ENCODE measurements at places on chromosomes 6 and 20.

DNA sequence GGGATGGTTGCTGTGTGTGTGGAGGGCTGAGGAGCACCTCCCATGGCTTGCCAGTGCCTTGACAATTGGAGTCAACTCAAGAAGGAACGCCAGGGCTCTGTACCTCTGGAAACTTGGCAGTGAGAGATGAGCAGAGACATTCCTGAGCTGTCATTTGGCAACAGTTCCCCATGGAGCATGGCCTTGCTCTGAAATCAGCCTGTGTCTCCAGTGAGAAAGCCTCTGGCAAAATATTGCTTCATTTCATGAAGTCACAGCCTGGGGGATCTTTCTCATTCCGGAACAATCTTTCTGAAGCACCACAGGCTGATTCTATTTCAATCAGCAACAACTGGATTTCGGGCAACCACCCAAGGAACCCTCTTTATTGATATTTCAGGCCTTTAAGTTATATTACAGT, 52.2 kb upstream of the FNDC1 start:
- DNase-seq = no peak

DNA sequence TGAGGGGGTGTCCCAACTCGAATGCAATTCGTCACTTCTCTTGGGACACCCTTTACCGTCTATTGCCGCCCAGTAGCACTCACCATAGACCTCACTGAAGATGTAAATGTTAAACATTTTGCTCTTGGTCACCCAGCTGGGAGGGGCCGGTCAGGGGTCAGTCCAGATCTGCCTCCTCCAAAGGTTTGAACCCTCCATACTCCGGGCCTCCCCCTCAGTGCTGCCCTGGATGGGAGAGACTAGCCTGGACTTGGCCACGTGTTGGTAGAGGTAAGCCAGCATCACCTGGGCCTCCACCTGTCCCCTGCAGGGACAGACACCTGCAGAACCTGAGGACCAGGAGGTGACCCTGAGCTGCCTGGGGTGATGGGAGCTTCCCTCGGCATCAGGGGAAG, 5.0 kb upstream of the MYT1 start:
- no peak for DNase-seq

- peak; percentile 29 for DNase-seq
Measured at GRCh38 chr20:35767683-35768481, 3.9 kb upstream of the PHF20 start.

- DNase-seq = no peak
Measured at GRCh38 chr6:16767765-16768476, 6.7 kb upstream of the ATXN1 start.

GRCh38 chr6:156687789-156688619, 89.2 kb upstream of the ARID1B start:
- no peak for DNase-seq

DNA sequence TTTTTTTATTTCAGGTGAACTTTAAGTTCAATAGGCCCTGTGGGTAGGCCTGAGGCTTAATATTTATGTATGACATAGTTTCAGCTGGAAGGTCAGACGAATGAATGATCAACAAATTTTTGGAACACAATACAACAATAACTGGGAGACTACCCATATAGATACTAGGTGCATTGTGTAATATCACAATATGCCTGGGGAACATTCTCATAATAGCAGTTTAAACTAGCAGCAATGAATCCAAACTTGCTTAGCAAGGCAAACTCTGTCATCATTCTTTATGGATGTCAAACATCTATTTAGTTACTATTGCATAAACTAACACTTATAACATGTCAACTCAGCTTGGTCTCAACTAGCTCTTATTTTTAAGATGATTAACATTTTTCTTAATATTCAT, 49.3 kb downstream of the ELOVL4 start:
- no peak for DNase-seq

- no peak for DNase-seq
Measured at GRCh38 chr20:35077341-35077740, 15.3 kb downstream of the TRPC4AP start.

DNA sequence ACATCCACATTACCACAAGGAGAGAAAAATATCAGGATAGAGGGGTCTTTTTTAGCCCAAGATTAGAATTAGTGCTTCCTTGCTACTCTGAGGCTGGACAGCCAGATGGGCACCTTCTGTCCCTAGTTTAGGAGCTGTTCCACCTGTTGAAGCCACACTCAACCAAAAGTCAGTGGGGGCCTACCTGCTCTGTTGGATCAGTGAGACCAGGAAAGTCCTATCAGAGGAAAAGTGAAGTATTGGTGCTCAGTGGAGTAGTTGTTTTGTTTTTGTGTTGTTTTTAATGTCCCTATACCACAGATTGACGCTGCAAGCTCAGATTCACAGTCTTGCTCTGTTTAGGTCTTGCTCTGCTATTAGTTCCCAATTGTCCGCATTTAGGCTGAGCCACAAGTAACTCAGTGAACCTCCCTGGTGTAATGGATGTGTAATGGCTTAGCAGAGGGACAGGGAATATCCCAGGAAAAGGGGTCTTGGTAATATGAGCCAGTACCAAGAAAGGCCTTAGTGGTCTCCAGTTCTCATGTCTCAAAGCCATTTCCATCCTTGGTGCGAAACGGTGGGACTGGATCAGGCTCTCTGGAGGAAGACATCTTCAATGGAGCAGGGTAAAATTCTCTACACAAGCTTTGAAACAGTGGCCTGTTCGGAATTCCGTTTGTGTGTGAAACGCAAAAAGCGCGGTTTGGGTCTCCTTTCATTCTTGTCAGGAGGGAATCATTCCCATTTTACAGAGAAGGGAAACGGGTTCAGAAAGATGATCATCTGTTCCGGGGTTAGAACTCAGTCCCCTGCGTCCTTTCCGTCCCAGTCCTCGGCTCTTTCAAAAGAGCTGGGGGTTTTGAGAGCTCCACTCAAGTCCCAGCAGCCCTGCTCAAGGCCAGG, 631 bp upstream of the PABPC1L start:
- DNase-seq = no peak

DNA sequence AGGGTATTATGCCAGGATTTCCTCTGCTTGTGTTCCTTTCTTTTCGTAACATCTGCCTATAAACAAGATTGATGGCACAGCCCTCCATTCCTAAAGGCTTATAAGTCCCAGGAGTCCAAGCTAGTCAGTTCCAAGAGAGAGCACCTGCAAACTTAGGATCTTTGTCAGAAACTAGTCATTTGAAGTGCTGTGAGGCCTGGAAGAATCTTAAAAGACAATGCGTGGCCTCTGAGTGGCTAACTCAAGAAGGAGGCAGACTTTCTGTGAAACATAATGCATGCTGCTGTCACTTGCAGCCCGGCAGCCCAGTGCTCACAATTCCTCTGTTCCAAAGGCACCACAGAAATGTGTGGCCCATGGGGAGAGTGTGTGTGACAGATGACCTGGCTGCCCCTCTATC, 135.0 kb upstream of the SUPT3H start:
- no peak for DNase-seq

GRCh38 chr20:20207872-20208271, 155.5 kb downstream of the CFAP61 start:
- no peak for DNase-seq

DNA sequence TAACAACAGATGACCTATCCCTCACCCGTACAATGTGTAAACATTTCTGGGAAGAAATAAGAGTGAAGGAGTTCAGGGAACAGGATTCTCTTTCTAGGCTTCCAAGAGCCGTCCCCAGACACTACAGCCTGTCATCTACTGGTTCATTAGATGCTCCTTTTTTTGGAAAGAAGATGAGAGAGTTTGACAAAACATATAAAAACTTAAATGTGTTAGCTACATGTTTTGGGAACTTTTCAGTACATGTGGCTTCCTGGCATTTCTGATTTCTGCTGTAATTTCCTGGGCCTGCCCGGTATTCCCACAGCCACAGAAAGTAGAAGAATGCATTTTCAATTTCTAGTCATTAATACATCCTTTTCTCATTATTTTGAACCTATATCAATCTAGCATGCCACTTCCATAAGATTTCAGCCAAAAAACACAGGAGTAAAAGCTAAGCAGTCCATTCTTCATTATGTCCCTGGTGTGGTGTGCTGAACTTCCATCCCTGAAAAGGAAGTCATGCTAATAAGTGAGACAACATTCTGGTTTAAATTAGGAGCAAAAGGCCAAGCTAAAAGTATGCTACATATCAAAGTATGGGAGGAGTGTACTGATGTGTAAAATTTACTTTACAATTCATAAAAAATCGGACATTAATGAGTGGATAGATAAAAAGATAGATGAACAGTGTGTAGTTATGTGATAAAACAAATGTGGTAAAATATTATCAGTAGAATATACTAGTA, 198.2 kb downstream of the WDR27 start:
- DNase-seq = no peak

GRCh38 chr6:116536216-116536621, 9.3 kb downstream of the TRAPPC3L start:
- DNase-seq = no peak

DNA sequence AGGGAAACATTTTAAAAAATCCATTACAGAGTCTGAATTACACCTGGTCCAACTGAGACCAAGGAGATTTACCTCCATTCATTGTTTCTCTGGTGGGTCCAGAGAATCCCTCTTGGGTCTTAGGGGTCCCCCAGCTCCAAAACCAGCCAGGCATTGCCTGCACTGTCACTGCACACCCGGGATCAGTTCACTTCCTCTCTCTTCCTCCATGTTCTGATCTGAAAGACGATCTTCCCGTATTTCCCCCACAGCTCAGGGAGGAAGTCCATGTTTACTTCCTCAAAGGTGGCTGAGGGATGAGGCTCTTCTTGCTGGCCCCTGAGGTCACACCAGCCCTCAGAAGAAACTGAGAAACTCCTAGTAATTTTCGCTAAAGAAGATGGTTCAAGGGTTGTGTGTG, 159.7 kb downstream of the BMP7 start:
- no peak for DNase-seq

- DNase-seq = no peak
Measured at GRCh38 chr6:20808924-20809323, 274.7 kb downstream of the CDKAL1 start.

- no peak for DNase-seq
Measured at GRCh38 chr6:16130932-16131387, 2.1 kb downstream of the MYLIP start.

DNA sequence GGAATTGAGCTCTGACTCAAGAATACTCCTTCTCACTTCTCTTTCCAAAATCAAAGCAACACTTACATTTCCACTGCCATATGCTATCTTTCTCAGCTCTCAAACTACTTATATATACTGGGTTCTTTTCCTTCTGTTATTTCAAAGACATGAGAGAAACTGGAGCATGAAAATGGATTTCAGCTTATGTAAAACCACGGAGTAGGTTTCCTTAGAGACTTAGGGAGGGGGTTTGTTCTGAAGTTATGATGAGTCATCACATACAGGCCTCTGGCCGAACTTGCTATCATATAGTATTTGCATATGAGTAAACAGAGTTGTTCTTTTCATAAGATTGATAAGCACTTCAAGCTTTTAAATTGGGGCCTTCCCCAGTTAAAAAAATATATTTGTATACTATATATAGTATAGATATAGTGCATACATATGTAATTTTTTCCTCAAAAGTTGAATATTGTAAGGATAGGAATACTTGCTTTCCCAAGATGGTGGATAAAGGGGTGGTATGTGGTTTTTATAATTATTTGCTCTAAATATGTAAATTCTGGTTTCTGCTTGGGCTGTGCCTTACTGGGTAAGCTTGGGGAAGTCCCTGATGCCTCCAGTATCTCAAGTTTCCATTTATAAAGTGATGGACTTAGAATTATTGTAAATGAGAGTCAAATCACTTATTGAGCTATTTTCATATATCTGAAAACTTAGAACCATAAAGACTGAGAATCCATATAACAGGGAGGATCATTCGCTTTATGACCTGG, 273.9 kb downstream of the RFPL4B start:
- DNase-seq = no peak

DNA sequence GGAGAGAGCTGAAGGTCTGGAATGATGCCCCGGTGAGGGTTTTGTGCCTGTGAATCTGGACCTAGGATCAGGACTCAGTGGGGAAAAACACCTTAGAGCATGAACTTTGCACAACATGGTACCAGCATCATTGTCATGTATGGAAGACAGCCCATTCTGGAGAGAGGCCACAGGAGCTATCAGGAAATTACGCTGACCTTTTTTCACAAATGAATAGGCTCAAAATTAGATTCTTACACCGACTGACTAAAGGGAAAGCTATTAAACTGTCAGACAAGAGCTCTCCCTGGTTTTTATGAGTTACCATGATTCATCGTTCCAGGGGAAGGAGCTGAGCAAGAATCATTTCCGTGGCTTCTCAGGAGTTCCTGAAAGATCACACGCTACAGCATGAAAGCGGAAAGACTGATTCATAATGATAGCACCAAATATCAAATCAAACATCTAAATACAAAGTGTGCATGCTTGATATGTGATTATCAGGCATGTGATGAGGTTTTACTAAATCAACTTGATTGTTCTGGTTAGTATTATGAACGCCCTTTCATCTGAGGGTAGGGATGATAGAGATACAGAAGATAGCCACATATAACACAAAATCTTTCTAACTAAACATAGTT, 224.9 kb upstream of the SMLR1 start:
- no peak for DNase-seq

DNA sequence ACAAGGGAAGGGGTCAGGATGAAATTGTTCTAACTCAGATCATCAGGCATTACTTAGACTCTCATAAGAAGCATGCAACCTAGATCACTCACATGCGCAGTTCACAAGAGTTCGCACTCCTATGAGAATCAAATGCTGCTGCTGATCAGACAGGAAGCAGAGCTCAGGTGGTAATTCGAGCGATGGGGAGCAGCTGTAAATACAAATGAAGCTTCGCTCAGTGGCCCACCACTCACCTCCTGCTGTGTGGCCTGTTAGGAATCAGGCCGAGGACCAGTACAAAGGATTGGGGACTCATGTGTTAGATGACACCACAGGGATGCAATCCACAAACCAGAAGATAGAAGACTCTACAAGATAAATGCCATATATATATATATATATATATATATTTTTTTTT, 31.5 kb upstream of the TOP1 start:
- no peak for DNase-seq

GRCh38 chr6:147347882-147348575, 143.8 kb downstream of the STXBP5 start:
- no peak for DNase-seq

- no peak for DNase-seq
Measured at GRCh38 chr20:38109591-38110524, 55.2 kb downstream of the TGM2 start.

DNA sequence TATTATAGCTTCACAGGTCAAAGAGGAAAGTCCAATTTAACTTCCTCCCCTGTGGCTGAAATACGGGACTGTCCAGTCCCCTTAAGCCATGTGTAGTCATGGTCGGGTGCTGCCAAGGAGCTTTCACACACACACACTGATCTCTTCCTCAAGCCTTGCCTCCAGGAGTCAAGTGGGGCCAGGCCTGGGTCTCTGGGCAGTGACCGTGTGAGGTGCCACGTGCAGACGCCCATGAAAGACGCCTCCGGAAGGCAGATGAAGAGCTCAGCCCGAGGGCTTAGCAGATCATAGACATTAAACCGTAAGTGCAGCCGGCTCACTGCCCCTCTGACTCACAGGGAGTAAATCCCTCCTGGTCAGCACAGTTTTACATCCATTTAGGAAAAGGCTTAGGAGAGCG, 4.2 kb downstream of the GABRR2 start:
- DNase-seq = no peak
